ENCODE measurements at places on chromosomes 11 and 22. TPM values are rescaled to one million over a fixed set of nuclear protein-coding genes. Genes with fewer than 3 reads are reported as not detected.

Gene INTS4
- 52.3 TPM for total RNA-seq

Gene PANX3
- not detected for total RNA-seq

Gene ABTB2
- total RNA-seq: 5.6 TPM

Gene SERPING1
- not detected for total RNA-seq

Gene GPR83
- total RNA-seq: 0.19 TPM

Gene SLC15A3
- 3.5 TPM for total RNA-seq

Gene TRIM34
- 9.0 TPM for total RNA-seq

Gene OR52A1
- not detected for total RNA-seq

Gene CCDC188
- total RNA-seq: not detected

Gene GVQW3
- 3.8 TPM for total RNA-seq

Gene KRTAP5-7
- not detected for total RNA-seq

Gene TRIM29
- not detected for total RNA-seq

DNA sequence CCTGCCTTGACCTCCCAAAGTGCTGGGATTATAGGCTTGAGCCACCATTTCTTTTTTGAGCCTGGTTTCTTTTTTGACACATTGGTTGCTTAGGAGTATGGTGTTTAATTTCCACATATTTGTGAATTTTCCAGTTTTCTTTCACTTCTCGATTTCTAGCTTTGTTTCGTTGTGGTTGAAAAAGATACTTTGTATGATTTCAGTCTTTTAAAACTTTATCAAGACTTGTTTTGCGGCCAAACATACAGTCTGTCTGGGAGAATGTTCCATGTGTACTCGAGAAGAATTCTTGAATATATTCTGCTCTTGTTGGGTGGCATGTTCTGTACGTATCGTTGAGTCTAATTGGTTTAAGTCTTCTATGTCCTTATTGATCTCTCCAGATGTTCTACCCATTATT, 20.8 kb downstream of the SHANK3 start:
- DNase-seq: no peak

- no peak for DNase-seq
Observed at GRCh38 chr11:93063086-93063485, 93.6 kb downstream of the MTNR1B start.

- no peak for DNase-seq
Observed at GRCh38 chr11:58744988-58745704, 13.4 kb upstream of the GLYAT start.

DNA sequence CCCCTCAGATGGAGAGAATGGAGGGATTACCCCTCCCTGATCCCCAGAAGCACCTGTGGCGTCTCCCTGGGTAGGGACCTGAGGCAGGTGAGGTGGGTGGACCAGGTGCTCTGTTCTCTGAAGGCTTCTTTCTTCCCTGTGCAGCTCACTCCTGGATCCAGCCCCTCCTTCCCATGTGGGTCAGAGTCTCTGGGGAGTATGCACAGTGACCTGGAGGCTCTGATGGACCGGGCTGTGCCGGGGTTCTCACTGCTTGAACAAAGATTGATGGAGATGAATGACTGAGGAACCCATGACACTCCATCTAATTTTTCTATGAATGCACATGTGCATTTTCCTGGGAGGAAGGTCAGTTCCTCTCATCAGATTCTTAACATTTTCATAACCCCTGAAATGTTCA, 78.6 kb upstream of the SHANK2 start:
- DNase-seq: no peak

DNA sequence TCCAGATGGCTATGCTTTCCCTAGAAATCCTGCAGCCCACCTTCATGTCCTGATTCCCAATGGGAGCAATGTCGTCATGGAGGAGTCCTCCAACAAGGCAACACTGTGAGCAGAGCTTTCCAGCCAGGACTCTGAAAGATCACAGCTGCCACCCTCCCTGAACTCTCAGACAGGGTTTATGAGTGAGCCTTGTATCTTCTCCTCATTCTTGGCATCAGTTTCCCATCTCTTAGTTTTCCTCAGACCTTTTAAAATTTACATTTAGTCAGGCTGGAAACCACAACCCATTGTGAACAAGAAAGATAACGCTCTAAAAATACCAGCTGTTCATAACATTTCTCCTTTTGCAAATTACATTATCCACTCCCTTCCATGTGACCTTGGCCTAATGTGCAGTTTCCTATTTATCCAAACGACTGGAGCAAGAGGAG, 15.6 kb upstream of the LYVE1 start:
- no peak for DNase-seq

- DNase-seq: no peak
Observed at GRCh38 chr11:92753161-92753560, 216.3 kb upstream of the MTNR1B start.

- no peak for DNase-seq
Observed at GRCh38 chr11:94494126-94494680, 419 bp downstream of the ANKRD49 start.

DNA sequence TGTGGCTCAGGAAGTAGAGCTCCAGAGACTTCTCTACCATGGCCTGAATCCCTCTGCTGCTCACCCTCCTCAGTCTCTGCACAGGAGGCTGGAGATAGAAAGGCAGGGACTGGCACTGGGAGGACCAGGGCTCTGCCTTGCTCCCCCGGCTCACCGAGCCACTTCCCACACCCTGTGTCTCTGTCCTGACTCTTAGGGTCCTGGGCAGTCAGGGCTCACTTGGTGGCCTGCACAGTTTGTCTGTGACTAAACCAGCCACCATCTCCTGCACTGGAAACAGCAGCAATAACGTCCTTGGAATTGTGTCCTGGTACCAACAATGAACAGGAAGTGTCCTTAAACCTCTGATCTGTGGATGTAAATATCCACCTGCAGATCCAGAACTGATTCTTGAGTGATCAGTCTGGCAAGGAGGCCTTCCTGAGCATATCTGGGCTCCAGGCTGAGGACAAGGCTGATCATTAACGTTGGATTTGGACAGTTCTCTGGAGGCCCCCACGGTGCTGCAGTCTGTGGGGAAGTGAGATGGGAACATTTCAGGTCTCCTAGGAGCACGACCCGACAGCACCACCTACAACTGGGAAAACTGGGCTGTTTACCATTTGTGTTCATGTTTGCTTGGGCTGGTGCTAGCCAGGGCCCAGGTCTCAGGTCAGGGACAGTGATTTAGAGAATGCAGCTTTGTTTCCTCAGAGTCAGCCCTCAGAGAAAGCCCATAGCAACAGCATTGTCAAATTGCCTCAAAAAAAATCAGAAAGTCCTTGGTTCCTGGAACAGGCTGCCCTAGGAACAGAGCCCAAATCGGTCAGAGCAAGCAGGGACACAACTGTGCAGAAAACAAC, 82.5 kb downstream of the ZNF280B start:
- DNase-seq: no peak

DNA sequence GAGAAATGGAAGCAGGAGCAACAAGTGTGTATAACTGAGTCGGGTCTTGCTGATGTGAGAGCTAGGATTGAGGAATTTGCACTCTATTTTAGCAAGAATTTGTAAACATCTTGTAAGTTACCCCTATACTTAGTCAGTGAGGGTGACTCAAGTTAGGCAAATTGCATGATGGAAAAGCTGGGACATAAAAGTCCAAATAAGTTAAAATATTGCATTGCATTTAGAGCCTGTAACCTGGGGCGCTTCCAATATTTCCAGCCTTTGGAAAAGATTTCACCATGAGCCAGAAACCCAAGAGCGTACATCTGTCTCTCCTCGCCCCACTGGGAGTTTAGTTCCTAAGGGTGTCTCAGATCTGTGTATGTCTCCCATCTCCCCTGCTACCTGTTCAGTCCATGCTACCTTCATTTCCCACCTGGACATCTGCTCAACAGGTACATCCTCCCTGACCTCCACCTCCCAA, 37.0 kb upstream of the ACCSL start:
- DNase-seq: no peak

GRCh38 chr11:15793043-15793996, 563.0 kb downstream of the SOX6 start:
- DNase-seq: no peak

DNA sequence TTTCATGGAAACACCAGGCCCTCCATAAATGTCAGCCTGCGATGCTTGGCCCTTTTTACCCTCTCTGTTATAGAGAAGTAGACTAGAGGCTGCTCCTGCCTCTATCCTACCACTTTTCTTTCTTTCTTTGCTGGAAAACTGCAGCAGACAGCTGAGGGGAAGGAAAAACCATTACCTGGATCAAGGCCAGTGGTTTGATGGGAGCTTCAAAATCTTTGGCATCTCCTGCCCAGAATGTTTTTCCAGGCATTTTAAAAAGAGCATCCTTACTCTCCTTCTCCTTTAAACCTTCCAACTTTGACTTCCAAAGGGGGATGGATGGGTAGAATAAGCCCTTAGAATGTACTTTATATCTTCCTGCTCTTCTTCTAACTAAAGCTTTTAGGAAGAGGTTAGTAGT, 44.9 kb downstream of the EXT2 start:
- DNase-seq: no peak

GRCh38 chr11:8871171-8871775, 39.7 kb upstream of the AKIP1 start:
- no peak for DNase-seq
